ENCODE measurements at places on chromosomes 16 and 17.

GRCh38 chr16:73228649-73229048 is 180.7 kb upstream of the ZFHX3 start:
- no peak for DNase-seq

DNA sequence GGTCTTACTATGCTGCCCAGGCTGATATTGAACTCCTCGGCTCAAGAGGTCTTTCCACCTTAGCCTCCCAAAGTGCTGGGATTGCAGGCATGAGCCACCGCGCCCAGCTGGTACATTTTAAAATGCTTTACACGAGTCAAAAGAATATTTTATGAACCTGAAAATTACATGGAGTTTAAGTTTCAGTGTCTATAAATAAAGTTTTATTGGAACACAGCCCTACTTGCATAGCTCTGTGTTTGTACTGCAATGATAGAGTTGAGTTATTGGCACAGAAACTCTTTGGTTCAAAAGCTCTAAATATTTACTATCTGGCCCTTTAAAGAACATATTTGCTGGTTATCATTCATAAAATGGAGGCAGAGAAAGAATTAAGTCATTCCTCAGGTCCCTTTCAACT is 24.3 kb downstream of the MAP2K6 start:
- DNase-seq: no peak

GRCh38 chr17:13671771-13672170 is 70.0 kb upstream of the HS3ST3A1 start:
- DNase-seq: no peak

GRCh38 chr16:7289299-7289698 is 43.3 kb upstream of the RBFOX1 start:
- no peak for DNase-seq

- DNase-seq: no peak
These were observed 36.0 kb upstream of the RBFOX3 start for GRCh38 chr17:79646721-79647455.

GRCh38 chr17:80528536-80528935 is 16.1 kb upstream of the RPTOR start:
- no peak for DNase-seq

DNA sequence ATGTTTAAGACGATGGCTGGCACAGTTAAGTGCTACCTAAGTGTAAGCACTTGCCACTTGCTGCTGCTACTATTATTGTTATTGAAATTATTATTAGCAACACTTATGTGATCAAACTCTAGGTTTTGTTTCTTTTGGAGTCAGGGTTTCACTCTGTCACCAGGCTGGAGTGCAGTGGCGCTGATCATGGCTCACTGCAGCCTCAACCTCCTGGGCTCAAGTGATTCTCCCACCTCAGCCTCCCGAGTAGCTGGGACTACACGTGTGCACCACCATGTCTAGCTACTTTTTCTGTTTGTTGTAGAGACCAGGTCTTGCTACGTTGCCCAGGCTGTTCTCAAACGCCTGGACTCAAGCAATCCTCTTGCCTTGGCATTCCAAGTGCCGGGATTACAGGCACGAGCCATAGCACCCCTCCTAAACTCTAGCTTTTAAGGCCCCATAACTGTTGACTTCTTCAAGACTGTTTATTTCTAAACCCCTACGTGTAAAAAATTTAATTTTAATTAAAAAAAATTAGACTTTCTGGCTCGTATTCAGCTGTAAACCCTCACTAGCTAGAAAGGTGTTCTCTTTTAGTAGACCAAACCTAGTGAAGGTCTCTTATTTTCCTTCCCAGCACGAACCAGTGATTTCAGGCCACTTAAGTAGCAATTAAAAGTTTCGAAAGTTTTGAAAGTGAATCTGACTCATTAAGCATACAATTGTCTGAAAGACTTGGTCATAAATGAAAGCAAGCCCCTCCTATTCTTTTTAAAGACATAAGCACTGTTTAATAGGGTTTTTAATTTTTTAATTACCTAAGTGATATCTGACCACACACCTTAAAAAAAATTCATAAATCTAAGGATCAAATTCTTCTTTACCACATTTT is 11.7 kb upstream of the SCNN1B start:
- no peak for DNase-seq

DNA sequence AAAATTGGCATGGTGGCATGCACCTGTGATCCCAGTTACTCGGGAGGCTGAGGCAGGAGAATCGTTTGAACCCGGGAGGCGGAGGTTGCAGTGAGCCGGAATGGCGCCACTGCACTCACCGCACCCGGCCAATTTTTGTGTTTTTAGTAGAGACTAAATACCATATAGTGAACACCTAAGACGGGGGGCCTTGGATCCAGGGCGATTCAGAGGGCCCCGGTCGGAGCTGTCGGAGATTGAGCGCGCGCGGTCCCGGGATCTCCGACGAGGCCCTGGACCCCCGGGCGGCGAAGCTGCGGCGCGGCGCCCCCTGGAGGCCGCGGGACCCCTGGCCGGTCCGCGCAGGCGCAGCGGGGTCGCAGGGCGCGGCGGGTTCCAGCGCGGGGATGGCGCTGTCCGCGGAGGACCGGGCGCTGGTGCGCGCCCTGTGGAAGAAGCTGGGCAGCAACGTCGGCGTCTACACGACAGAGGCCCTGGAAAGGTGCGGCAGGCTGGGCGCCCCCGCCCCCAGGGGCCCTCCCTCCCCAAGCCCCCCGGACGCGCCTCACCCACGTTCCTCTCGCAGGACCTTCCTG is at the start of gene HBQ1:
HBQ1 (plus strand) TSS at position 359 of the 575 bp plus-strand sequence; CDS start at position 387, 28 bp downstream.
- DNase-seq: no peak

DNA sequence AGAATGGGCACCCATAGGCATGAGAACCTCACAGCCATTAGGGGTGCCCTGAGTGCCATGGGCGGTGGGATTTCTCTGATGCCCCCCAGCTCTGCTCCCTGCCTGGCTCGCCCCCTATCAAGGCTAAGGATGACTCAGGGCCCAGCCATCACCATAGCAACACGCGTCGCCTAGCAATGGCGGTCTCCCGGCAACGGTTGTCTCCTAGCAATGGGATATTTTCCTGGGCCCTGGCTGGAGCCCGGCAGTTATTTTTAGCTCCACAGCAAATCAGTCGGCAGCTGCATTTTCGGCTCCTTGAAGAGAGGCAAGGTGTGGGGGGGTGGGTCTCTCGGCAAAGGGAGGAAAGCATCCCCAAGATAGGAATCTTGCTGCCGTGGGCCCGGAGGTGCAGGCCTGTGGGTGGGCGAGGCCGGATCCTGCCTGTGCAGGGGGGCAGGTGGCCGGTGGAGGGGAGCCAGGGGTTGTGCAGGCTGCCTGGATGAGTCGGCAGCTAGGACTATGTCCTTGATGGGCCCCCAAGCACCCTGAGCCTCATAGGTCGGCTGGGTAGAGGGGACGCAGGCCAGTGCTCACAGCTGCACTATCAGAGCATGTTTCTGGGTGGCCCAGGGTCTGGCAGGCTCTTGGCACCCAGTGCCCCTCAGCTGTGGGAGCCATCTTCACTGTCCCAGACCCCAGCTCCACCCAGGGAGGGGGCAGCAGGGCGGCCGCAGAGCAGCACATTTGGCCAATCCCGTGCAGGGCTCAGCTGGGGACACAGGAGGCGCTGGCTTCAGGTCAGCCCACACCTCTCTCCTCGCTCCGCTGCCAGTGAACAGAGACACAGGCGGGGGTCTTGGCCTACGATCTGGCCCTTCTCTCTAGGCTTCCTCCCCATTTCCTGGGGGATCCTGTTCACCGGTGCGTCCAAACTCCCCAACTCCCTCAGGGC is 4.2 kb upstream of the FBXL16 start:
- DNase-seq: no peak

- DNase-seq: no peak
These were observed at the start of gene CTF1 for GRCh38 chr16:30896261-30896888. TSS of gene CTF1 (plus strand) at chr16:30896614. CDS start at chr16:30896644, 30 bp downstream.

DNA sequence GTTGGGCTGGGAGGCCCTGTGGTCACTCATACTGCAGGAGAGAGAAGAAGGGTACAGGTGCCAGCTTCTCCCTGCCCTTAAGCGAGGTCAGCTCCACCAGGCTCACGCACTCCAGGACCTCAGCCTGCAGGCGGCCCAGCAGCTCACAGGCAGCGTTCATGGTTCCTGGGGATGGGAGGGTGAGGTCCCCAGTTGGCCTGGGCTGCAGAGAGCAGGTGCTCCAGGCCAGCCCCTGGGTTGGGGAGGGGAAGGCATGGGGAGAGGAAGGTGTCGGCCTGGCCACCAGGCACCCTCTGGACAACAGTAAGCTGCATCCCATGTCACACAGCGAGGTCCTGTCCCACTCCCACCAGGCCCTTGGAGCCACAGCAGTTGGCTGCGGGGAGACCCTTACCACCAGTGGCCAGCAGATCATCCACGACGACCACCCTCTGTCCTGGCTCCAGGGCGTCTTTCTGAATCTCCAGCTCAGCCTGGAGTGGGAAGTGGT is 2.0 kb downstream of the APRT start:
- no peak for DNase-seq

- DNase-seq: no peak
These were observed 820.2 kb downstream of the KCNJ18 start for GRCh38 chr17:22512506-22512905.

DNA sequence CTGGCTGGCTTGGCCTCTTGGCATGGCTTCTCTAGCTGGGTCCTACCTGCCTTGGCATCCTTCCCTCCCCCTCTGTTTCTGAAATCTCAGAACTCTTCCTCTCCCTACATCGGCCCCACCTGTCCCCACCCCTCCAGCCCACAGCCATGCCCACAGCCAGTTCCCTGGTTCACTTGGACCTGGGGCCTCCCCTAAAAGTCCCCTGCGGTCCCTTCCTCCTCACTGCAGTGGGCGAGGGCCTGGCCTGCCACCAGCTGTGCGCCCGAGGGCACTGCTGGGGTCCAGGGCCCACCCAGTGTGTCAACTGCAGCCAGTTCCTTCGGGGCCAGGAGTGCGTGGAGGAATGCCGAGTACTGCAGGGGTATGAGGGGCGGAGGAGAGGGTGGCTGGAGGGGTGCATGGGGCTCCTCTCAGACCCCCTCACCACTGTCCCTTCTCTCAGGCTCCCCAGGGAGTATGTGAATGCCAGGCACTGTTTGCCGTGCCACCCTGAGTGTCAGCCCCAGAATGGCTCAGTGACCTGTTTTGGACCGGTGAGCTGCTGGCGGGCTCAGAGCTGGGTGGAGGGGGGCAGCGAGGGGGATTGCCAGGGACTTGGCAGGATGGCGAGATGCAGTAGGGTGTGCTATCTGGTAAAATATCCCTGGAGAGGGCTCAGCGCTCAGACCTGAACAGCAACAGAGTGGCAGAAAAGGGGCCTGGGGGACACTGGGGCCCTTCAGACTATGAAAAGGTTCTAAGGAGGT is 14.1 kb downstream of the MIEN1 start:
- DNase-seq: no peak

GRCh38 chr17:12180644-12181261 is 160.1 kb downstream of the MAP2K4 start:
- no peak for DNase-seq

DNA sequence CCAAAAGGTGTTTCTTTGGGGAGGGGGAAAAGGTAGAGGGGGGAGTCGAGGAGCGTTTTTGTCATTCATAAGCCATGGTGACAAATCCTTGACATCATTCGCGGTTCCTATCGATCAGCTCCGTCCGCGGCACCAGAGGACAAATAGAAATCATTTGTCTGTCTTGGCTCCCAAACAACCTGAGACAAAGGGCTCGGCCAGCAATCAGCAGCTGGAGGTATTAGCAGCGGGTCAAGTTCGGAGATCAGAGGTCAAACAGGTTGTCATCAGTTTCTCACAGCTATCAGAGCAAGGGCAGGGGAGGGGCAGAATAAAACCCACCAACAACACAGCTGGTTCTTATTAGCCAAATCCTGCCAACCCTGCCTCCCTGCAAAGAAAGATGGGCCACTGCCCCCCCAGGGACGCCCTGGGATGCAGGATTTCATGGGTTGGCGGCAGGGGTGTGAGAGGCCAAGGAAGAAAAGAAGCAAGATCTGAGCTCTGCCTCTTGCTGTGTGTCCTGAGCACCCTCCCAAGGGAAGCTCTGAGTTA is 145.3 kb upstream of the LHX1 start:
- no peak for DNase-seq

DNA sequence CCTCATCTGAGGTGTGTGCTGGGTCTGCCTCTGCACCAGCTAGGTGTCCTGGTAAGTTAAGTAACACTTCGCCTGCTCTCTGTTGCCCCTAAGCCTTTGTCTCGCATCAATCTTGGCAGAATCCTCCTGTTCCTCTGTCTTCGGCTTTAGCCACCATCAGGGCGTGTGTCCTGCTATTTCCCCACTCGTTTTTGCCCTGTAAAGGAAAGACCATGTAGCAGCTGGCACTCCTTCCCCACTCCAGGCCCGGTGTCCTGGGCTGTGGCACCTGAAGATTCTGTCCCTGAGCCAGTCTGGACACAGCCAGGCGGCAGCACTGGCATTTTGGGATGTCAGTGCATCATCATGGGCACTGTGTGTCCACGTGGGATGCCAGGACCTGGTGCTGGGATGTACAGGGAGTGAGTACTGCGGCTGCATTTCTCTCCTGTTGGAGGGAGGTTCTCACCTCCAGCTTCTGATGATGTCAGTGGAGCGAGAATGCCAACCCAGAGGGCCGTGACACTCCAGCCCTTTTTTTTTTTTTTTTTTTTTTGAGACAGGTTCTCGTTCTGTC is 26.2 kb upstream of the FOXK2 start:
- no peak for DNase-seq
